Fibroblast of the aortic adventitia (primary cell): ENCODE measurements at places on chromosomes 3 and 15. TPM values are rescaled to one million over a fixed set of nuclear protein-coding genes. Genes with fewer than 3 reads are reported as not detected.
A peak's percentile ranks its signal among the peaks of the same experiment; 100 is the strongest.

Gene HYAL2
- 7.8 and 27.0 TPM in 2 replicates for total RNA-seq

DNA sequence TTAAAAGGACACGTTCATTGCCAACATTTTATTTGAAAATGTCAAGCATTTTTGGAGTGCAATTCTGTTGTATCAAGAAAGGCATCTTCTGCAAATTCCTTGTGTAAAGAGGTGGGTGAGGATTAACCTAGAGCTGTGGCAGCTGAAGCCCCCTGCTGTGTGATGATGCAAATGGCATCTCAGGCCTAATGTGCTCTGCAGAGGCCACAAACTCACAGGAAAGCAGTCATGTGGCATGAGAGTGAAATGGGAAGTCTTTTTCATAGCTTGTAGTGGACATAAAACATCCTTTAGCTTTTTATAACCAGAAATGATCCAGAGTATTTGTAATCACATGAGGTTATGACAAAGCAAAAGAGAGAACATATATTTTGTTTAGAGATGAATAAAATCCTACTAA is 6.4 kb downstream of the CADM2 start:
- no peak for DNase-seq

DNA sequence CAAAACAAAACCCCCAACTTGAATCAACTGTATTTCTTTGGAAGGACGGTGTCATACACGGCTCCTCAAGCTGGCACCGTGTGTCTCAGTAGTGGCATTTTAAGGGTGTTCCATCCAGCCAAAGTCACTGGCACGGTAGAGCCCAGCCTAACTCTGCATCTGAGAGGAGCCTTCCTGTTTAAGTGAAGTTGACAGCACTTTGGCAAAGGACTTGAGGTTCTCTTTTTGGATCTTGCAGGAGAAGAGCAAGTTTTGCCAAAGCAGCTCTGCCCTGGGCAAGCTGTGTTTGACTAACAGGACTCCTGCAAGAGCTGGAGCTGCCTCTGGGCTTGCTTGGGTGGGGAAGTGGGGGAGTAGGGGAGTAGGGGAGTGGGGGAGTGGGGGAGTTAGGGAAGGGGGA is 109.6 kb upstream of the FEZF2 start:
- no peak for DNase-seq

- peak; percentile 35 for DNase-seq
Observed at GRCh38 chr3:47899495-47900108, 96.7 kb downstream of the DHX30 start.

DNA sequence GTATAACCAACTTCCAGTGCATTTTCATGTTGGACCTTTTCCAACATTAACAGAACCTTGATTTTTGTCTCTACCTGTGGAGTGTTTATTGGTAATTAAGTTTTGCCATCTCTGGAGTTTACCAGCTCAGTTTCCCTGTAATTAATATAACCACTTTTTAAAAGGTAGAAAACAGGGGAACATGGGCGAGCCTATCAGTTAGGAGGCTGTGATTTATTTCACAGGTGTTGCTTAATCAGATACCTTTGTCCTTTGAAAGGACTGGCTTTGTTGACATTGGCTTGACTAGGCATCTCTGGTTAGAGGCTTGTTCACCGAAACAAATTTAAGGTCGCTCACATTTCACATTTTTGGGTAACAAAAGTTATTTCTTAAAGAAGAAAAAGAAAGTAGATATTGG is 622 bp downstream of the NAALADL2 start:
- no peak for DNase-seq

- peak; percentile 54 for DNase-seq
Observed at GRCh38 chr3:66567077-66567476, 66.3 kb upstream of the LRIG1 start.

DNA sequence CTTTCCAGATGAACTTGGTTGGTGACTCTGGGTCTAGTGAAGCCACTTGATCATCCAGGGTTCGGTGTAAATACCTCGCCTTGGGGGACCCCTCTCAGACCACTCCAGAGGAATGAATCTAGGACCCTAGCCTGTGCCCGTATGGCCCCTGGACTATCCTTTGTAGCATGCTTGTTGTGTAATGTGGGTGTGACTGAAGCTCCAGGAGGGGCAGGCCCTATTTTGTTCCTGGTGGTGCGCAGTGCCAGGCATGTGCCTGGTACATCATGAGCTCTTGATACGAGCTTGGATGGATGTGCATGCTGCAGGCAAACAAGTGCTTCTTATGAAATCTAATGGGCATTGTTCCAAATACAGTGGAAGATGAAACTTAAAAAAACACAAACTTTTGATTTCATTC is 82.8 kb downstream of the EBLN2 start:
- peak; percentile 12 for DNase-seq

Gene ELL3
- total RNA-seq: 2.1 and 4.9 TPM in 2 replicates

DNA sequence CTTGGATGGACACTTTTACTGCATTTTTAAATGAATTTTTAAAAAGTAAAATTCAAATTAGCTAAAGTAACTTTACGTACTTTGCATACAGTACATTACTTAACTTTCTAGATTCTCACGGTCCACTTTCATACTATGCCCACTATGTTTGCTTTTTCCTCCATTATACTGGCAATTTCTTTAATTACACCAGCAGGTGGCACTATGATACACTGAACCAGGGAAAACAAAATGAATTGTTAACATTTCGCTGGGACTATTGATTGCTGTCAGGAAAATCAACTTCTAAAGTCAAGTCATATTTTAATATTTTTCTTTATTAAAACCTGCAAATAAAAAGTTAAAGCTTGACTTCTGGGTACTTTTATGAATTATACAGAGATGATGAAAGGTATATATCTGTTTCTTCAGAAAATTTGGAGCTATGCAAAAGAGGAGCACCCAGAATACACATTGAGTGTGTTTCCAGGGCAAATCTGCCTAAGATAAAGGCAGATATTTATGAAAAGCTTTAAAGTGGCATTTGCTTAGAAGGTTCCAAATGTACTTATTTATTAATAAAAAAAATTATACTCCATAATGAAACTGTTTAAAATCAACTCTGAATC is 21.8 kb upstream of the POU1F1 start:
- DNase-seq: peak; percentile 66

DNA sequence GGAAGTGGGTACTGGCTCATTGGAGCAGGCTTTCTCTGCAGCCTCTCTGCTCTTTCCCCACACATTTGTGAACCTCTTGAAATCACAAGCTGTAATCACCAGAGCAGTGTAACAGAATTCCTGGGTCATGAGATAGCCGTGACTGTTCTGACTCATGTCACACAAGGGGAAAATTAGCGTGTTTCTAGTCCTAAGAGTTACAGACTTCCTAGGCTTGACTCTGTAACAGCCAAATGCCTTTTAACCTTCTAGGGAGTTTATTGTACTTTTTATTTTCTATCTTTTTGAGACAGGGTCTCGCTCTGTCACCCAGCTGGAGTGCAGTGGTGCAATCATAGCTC is 54.7 kb upstream of the TRAK1 start:
- peak; percentile 94 for DNase-seq

Gene LRRC49
- total RNA-seq: 12.0 and 25.2 TPM in 2 replicates

Gene TAGLN3
- total RNA-seq: not detected in 2 replicates

Gene SLC35G2
- 14.0 and 14.7 TPM in 2 replicates for total RNA-seq

GRCh38 chr3:134694466-134694865 is 43.6 kb upstream of the KY start:
- DNase-seq: no peak

Gene XIRP1
- 0.09 TPM in 1 of 2 replicates, not detected in the other for total RNA-seq

DNA sequence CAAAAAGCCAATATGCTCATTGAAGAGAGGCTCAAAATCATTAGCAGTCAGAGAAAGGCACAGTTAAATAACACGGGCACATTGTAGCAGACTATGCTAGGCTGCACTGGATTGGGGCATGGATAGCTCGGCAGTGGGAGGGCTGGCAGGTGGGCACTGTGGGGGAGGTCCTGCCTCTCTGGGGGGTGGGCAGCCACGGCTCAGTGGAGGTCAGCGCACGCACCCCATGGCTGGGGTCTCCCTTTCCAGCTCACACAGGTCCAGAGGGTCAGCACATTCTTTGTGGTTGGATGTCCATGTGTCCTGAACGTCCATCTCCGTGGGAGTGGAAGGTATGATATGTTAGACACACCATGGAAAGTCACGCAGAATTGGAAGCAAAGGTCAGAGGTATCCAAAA is 18.4 kb upstream of the MGLL start:
- DNase-seq: no peak

GRCh38 chr3:159825216-159825854 is 163.3 kb upstream of the IL12A start:
- peak; percentile 13 for DNase-seq

Gene WDR53
- 6.5 and 7.1 TPM in 2 replicates for total RNA-seq

DNA sequence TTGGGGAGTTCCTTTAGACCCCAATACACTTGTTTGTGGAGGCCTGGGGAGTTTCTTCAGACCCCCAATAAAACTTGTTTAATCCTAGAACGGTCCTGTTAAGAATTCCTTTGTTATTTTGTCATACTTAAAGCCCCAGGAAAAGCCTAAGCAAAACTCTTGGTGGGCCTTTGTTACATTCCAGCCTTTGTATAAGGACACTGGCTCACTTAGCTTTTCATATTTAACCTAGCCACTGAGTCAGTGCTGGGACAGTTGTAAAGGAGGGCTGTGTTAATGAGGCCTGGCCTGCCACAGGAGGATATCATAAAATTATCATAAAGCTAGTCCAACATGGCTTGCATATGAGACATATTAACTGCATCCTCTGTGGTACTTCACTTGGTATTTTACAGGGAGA is 760.1 kb downstream of the ZNF385D start:
- DNase-seq: no peak

GRCh38 chr3:32684029-32684799 is 774 bp upstream of the CNOT10 start:
- DNase-seq: no peak

DNA sequence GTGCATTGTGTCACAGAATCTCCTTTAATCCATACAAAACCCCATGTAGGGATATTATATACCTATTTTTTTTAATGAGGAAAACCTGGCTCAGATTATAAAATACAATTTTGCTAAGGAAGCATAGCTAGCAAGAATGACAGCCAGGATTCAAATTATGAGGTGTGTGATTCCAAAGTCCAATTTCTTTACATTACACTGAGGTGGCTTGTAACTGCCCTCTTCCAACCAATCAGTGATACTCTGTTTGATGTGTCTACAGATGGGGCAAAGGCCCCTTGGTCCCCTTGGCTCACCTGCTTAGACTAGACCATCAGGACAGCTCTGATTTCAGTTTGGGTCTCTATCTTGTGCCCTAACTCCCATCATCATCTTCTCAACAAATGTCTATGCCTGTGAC is 120.3 kb upstream of the ADAMTS9 start:
- no peak for DNase-seq

- DNase-seq: no peak
Observed at GRCh38 chr3:95418251-95418650, 1355.4 kb downstream of the NSUN3 start.

GRCh38 chr15:91853511-91853947 is at the start of gene SLCO3A1:
SLCO3A1 (plus strand) TSS chr15:91853708.
- DNase-seq: peak; percentile 45

DNA sequence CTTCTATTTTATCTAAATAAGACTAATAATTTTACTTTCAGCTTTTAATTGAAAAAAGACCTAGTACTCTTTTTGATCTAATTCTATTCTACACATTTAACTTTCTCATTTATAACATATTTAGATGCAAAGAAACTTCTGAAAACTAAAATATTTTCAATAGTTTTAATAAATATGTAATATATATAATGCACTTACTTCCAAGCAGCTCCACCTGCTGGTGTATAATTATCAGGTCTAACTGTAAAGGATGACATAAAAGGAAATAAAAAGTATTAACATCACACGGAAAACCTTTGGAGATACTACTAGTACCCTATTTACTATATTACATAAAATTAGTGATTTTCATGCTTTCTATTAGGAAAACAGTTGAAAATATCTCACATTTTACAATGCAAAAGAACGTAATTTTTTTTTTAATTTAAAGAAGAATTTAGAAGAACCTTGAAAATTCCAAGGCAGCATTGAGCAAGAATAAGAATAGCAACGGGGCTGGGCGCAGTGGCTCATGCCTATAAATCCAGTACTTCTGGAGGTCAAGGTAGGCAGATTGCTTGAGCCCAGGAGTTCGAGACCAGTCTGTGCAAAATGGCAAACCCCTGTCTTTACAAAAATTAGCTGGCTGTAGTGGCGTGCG is 10.2 kb downstream of the PLSCR5 start:
- peak; percentile 44 for DNase-seq

DNA sequence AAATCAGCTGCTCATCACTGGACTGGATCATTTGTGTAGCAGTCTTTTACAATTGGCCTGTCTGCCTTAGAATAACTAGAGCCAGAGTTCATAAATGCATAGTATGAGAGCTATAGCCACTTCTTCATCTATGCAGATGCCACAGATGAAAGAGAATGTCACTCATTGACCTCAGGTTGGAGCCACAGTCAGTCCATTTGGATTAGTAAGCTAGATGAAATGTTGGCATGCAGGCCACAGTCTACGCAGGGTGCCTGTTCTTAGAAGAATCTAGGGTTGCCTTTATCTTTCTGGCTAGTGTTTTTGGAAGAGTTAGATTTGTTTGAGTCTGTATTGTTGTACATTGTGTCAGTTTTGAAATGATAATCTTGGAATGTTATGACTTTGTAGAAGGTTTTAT is 25.4 kb upstream of the EDEM1 start:
- peak; percentile 87 for DNase-seq

DNA sequence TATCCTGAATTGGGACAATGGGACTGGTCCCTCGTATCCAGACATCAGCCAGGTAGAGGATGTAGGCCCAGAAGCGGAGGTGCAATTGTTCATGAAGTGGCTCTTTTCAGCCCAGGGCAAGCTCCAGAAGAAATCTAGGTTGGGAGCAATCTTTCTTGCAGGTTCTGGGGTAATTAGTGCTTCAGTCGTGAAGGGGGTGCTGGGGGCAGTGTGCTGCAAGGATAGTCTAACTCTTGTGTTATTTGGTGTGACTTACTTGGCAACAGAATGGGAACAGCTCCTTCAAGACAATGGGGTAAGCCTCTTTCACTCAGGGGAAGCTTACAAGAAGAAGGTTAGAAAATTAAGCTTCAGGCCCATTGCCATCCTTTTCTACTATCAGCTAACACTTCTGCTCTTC is 273.0 kb downstream of the DIPK2A start:
- DNase-seq: no peak

GRCh38 chr3:124772081-124772831 is 42.0 kb downstream of the UMPS start:
- peak; percentile 70 for DNase-seq

DNA sequence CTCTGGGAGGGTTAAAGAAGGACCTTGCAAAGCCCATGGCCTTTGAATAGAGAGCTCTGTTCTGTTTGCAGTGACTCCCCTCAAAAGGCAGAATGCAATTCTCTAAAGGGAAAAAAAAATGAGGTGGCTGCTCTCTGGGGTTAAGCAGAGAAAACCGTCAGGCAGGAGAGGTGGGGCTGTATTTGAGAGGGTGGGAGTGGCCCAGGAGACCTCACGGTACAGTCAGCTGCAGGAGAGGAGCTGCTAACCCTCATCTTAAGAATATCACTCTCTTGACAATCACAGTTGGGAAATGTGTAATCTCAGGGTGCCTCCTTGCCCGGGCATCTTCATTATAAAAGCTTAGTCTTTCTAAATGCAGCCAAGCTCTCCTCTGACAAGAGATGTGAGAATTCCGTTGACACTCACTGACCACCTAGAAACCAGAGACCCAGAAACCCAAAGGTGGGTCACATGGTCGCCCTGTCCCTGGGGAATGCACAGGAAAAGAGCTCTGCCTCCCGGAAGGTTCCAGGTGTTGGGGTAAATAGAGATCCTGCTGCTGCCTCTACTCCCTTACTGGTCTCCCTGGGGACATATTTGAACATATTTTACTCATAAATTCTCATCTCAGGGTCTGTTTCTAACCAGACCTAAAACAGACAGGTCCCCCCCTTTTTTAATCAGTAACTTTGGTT is 159.1 kb upstream of the CTDSPL start:
- no peak for DNase-seq
